ENCODE measurements at places on chromosomes 12 and 14.

DNA sequence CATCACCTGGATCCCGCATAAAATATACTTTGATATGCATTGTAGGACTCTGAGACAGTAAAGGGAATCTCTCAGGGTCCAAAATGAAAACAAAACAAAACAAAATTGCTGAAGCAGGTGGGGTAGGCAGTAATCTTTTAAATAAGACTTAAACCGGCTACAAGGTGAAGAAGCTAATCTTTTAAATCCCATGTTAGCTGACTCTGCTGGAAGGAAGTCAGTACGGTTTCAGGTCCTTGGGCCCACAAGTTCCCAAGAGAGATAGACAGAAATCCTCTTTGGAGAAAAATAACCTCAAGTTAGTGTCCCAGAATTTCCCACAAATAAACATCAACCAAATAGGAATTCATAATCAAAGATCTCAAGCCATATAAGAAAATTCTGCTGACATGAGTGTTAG is 5.0 kb upstream of the EPS8 start:
- no peak for DNase-seq

- no peak for DNase-seq
Measured at GRCh38 chr14:32620724-32621123, 291.6 kb downstream of the AKAP6 start.

DNA sequence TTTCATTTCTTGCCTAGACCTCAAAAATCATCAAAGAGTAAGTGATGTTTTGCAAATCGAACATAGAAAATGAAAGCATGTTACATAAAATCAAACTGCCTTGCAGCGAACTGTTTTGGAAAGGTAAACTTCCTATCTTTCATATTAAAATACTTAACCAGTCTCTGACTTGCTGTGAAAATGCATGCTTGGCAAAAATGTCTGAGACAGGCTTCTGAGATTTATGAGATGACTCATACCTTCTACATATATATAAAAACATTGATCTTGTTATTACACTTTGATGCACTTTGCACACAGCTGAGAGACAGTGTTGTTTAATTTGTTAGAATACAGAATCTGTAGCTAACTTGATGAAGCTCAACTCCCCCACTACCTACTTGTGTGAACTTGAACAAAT is 179.1 kb downstream of the KITLG start:
- DNase-seq: no peak

- no peak for DNase-seq
Measured at GRCh38 chr14:78829274-78829673, 659.1 kb downstream of the NRXN3 start.

DNA sequence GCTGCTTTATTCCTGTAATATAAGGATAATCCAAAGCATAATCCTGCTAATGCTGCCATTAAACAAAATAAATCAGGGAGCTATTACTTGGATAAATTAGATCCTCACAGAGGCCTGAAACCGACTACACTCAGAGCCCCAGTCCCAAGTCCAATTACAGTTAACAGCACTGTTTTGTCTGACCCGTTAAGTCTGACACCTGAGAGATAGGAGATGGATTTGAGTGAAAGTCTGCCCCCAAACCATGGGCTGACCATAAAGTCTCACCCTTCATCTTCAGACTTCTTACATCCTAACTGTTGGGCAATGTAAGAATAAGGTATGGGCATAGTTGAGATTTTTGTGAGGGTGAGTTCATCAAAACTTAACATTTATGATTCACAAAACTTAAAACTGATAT is 181.7 kb downstream of the PLCZ1 start:
- no peak for DNase-seq

GRCh38 chr12:131456301-131457027 is 254.4 kb upstream of the SFSWAP start:
- DNase-seq: no peak

GRCh38 chr14:104136472-104137296 is 1.7 kb upstream of the KIF26A start:
- peak; percentile 24 for DNase-seq

DNA sequence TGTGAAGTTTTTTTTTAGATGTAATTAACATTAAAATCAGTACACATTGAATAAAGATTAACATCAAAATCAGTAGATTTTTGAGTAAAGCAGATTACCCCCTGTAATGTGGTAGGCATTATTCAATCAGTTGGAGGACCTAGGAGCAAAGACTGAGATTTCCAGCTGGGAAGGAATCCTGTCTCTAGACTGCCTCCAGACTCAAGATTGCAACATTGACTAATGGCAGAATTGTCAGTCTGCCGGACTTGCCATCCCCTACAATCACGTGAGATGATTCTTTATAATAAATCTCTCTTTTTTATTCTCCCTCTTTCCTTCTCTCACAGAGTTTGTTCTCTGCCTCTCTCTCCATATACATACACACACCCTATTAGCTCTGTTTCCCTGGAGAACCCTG is 51.4 kb upstream of the SLC6A15 start:
- no peak for DNase-seq

DNA sequence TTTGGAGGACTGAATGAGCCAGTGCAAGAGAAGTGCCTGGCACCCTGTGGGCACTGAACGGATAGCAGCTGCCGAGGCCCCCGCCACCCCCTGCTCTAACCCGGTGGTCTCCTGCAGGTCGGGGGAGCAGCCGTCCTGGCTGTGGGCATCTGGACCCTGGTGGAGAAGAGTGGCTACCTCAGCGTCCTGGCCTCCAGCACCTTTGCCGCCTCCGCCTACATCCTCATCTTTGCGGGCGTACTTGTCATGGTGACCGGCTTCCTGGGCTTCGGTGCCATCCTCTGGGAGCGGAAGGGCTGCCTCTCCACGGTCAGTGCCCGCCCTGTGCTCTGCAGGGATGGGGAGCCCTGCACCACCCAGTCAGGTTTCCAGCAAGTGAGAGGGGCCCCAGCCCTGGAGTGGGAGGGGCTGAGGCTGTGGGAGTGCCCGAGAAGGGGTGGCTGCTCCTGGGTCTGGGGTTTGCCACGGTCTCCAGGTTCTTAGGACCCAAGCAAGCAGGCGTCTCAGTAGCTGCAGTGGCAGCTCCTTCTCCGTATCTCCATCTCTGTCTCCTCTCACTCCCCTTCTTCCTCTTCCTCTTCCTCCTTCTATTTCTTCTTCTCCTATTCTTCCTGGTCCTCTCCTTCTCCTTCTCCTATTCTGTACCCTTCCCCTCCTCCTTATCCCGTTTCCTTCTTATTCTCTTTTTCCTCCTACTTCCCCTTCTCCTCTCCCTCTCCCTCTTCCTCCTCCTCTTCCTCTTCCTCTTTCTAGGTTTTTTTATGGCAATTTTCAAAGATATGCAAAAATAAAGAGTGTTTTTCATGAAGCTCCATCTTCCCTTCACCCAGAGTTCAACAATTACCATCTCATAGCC is 37.4 kb downstream of the TSPAN11 start:
- no peak for DNase-seq

DNA sequence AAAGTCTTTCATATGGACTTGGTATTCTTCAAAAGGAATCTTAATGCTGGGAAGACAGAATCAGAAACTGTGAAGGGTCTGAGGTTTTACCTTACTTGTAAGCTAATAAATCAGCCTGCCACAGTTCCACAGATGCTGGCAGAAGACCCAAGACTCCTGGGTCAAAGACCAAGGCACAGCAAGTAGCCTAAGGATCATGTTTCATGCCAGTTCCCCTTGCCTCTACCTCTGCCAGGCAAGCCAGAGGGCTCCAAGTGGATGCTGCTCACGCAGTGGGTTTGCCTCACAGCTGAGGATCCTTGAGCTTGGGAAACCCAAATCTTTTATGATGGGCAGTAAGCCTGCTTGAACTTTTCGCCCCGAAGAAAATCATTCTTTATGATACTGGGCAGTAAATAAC is 15.2 kb upstream of the RXYLT1 start:
- DNase-seq: peak; percentile 47

DNA sequence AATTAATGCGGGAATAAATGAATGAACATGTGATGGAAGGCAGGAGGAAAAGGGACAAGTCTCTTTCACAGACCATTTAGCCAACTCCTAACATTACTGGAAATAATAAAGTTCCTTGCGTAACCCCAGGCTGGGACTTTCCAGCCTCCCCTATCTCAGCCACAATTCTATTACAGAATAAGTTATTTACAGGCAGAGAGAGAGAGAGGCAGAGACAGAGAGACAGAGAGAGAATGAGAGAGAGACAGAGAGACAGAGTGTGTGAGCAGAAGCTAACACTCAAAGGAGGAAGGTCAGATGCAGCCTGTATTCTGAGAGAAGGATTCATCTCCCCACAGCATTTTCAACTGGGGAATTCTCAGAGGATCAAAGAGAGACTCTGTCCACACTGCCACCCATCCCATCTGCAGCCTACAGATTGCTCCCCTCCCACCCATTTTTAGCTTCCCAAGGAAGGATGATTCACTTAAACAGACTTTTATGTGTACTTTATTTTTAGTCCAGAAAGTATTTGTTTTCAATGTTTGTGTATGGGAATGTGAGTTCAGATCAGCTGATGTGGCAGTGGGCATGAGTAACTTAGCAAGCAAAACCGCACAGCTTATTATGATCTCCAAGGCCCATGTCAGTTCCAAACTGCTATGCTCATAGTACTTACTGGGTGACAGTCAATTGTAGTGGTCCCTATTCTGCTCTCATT is 165.7 kb downstream of the CAND1 start:
- no peak for DNase-seq

DNA sequence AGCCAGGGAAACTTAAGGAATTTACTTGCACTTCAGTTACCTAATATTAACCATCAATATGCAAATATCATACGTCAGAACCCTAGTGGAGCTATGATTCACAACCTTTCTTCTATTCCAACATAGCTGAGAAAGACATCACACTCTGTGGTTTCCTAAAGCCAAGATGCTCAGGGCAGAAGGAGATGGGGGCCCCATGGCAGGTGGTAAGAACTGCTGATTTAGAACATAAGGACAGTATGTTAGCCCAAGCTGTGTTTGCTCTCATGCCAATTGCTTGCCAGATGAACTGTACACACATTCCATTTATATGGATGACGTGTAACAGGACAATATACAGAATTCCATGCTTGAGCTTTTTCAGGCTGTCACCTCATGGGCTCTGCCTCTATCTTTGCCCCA is 34.6 kb downstream of the HECTD4 start:
- no peak for DNase-seq

DNA sequence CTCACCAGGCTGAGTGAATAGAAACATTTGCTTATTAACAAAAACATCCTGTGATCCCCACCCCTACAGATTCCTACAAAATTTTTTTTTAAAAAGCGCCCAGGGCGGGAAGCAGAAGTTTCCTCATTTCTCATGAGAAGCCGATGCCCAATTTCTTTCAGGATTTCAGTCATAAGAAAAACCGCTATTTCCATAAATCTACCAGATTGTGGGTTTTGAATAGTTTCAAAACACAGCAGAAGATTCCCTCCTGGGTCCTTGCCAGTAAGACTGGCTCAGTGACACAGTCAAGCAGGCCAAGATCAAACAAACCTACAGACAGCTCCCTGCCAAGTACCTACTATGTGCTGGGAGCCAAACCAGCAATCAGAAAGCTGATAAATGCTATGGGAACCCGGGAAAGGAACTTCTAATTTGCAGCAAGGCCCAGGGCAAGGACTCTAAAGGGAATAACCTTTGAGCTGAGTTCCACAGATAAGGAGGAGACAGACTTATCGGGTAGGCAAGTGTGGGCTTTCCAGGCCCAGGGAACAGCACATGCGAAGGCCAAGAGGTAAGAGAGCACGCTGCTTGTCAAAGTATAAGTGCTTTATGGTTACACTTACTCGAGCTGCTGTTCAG is 68.7 kb downstream of the CCDC88C start:
- no peak for DNase-seq

DNA sequence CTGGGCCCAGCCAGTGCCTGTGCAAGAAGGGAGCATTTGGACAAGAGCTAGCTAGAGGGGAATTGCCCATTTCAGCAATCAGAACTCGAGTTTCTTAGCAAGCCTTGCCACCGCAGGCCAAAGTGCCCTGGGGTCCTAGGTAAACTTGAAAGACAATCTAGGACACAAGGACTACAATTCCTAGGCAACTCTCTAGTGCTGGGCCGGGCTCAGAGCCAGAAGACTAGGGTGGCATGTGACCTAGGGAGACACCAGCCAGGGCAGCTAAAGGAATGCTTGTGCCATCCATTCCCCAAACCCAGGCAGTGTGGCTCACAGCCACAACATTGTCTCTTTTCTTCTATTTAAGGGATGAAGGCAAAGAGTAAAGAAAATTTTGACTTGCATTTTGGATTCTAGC is 205.0 kb downstream of the BMP4 start:
- no peak for DNase-seq

DNA sequence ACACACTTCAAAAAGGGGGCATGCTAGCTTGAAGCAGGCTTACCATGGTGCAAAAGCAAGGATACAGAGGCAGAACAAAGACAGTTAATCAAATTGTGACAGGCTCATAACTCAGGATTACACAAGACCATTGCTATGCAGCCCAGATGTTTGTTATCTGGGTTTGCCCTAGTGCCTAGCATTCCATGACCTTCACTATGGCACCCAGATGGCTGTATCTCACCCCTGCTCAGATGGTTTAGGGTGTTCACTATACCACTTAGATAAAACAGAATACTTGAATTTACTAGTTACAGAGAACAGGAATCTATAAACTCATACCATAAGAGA is 56.2 kb downstream of the SDR9C7 start:
- no peak for DNase-seq

- DNase-seq: no peak
Measured at GRCh38 chr12:24586293-24586692, 362.6 kb downstream of the BCAT1 start.

DNA sequence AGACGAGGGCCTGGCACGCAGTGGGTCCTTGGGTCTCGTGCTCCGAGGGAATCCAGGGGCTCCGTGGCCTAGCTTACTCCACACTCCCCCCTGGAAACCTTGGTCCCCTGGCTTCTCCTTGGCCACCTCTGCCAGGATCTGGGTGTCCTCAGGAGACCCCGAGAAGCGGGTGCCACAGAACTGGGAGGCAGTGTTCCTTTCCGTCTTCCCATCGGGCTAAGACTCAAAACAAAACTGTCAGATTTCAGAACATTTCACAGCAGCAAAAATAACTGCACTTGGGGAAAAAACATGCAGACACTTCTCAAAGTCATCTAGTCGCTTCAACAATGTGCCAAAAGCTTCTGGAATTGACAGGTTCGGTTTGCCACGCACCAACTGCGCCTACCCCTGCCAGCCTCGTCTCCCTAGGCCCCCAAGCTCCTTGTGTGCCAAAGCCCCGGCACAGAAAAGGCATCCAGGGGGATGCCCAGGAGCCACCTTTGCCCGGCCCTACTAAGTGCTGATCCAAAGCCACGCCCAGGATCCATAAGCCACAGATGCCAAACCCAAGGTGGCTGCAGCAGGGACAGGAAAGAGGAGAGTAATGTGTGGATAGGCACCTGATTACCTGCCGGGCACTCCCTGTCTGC is 58.4 kb upstream of the DIO3 start:
- no peak for DNase-seq

DNA sequence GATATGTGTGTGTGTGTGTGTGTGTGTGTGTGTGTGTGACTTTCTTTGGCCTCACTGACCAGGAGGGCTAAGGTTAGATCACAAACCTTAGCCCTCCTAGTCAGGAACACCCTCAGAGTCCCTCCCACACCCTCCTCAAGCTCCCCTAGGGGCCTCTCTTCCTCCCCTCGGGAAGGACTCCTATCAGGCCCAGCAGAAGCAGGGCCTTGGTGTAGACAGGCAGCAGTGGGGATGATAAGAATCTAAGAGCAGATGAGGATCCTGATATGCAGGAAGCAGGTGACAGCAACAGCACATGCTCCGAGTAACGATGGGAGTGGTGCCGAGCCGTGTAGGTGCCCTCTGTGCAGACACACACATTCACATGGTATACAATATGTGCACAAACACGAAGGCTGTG is 20.7 kb downstream of the PLEK2 start:
- DNase-seq: no peak

- no peak for DNase-seq
Measured at GRCh38 chr12:2902272-2902880, 11.7 kb downstream of the TULP3 start.

GRCh38 chr14:64112867-64113678 is 181.1 kb downstream of the ESR2 start:
- no peak for DNase-seq

Data from nephron progenitor cell (in vitro differentiated cells).